ENCODE measurements at places on chromosomes 4 and X.

DNA sequence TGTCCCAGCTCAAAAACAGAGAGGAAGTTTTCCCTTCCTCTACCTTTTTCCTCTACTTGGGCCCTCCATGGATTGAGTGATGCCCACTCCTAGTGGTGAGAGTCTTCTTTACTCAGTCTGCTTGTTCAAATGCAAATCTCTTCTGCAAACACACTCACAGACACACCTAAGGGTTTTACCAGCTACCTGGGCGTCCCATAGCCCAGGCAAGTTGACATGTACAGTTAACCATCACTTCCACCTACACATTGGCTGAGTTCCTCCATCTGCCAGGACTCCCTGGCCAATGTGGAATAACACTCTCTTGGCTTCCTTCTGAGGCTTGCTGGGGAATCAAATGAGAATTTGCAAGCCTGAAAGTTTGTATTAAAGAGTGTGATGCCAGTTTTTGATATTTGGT is 45.7 kb upstream of the DHRSX start:
- no peak for DNase-seq

DNA sequence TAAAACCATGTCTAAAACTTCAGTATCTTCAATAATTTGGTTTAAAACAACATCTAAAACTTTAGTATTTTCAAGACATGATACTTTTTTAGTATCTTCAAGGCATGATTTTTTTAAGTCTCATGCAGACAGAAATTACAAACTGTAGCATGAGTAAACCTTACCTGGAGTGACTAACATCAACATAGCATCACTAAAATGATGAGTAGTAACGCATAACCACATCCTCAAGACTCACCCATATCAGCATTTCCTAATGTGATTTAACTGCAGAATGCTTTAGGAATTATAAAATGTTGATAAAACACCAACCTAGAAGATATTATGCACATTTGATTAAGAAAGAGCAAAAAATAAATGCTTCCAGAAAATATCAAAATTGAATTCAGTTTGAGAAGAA is 19.7 kb upstream of the EDNRA start:
- no peak for DNase-seq

- no peak for DNase-seq
Measured at GRCh38 chrX:75228854-75229253, 45.0 kb upstream of the UPRT start.

DNA sequence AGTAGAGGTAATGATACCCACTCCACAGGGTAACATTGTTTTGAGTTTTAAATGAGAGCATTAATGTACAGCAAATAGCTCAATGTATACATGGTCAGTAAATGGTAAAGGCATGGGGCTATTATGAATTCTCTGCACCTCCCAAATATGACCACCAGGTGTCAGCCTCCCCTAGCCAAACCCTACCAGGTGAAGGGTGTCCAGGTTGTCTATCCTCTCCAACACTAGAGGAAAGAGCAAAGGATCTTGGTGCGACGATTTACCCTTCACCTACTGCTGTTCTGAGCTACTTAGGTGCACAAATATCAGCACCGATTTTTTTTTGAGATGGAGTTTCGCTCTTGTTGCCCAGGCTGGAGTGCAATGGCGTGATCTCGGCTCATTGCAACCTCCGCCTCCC is 26.5 kb upstream of the XIAP start:
- DNase-seq, result peak; percentile 8

GRCh38 chrX:19958552-19959486 is 32.0 kb downstream of the BCLAF3 start:
- DNase-seq, result no peak

DNA sequence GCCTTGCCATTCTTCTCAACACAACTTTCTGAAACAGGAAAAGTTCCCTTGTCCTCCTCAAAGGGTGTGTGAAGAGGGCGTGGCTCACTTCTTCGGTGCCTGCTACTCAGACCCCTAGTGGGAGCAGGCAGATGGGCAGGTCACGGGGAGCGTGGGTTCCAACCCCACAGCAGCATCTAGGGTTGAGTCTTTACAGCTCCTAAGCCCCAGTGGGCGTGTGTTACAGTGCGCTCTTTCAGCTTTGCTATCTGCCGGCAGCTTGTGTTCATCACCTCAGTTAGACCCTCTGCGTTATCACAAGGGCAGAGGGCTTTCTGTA is 57.5 kb upstream of the KLF3 start:
- no peak for DNase-seq
